A673 (cell line): ENCODE measurements at places on chromosomes 7 and 10.
A peak's percentile ranks its signal among the peaks of the same experiment; 100 is the strongest.

GRCh38 chr10:72353965-72354355, 759 bp downstream of the DNAJB12 start:
- no peak for DNase-seq

DNA sequence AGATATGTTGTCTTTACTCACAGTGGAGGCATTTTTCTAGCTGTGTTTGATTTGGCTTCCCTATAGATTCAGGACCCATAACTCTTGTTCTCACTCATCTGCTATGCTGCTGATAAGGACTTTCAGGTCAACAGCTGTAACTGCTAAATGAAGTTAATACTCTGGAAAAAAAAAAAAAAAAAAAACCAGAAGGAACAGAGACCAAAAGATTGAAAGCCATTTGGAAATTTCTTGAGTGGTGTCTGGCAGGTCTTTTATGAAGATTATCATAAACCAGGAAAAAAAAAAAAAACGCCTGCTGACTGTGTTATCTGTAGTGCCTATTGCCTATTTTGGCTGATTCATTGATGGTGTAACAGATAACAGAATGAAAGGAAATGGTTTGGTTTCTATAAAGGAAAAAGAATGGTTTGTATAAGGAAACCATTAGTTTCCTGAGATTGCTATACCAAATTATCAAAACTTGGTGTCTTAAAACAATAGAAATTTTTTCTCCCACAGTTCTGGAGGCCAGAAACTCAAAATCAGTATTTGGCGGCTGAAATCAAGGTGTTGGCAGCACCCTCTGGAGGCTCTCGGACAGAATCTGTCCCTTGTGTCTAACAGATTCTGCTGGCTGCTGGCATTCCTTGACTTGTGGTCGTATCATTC, 60.5 kb upstream of the BET1 start:
- peak; percentile 18 for DNase-seq

- DNase-seq = peak; percentile 60
Measured at GRCh38 chr10:32149252-32149955, 93.2 kb upstream of the KIF5B start.

GRCh38 chr7:32023376-32023775, 46.8 kb downstream of the PDE1C start:
- no peak for DNase-seq

- DNase-seq = no peak
Measured at GRCh38 chr7:57201021-57201894, 69.0 kb upstream of the ZNF479 start.

- DNase-seq = peak; percentile 46
Measured at GRCh38 chr10:14971867-14972448, 12.8 kb downstream of the MEIG1 start.

DNA sequence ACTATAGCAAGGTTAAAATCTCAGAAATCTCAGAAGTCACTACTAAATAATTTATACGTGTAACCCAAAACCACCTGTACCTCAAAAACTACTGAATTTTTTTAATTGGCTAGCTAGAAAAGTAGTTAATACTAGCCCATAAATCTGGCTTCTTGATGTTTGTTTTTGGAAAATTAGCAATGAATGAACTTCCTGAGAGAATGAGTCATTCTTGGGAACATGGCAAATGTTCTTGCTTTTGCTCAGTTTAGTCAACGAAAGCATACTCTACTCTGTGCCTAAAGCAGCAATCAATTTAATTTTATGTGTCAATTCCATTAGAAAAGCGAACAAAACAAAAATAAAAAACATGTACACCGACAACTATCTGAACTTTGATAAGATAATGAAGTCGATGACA, 69.2 kb downstream of the SEMA3E start:
- peak; percentile 4 for DNase-seq

- no peak for DNase-seq
Measured at GRCh38 chr7:123193235-123193634, 6.5 kb downstream of the SLC13A1 start.

- DNase-seq = no peak
Measured at GRCh38 chr7:5590596-5591277, 167.1 kb upstream of the TNRC18 start.

DNA sequence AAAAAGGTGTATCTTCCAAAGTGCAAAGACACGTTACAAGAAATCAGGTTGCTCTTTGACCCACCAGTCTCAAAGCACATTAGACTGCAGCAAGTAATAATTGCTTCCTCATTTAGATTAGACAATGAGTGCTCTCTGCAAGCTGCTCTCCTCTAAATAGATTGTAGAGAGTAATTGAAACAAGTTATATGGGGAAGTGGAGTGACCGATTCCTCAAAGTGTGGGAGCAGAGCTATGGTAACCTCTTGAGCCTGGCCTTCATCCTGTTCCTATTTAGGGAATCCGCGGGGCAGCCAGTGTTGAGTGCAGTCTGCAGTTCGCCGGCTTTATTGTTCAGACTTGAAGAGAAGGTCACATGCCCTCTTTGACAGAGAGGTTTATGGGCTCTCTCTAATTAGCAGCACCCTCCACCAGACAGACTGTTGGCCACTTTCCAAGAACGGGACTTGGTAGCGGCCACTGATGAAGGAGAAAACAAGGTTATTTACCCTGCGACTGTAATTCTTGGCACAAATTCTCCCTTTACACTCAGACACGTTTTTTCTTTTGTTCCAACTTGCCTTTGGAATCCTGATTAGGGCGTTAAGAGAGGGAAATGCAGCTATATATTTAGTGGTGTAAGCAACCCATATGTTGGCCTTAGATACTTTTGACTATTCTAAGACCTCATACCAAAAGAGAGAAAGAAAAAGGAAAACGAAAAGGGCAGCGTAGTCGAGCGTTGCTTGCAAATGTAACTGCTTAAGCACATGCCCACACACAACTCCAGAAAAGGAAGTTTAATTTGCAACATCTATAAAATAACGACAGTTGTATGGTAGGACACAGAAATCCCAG, 107.5 kb downstream of the REEP3 start:
- peak; percentile 85 for DNase-seq

DNA sequence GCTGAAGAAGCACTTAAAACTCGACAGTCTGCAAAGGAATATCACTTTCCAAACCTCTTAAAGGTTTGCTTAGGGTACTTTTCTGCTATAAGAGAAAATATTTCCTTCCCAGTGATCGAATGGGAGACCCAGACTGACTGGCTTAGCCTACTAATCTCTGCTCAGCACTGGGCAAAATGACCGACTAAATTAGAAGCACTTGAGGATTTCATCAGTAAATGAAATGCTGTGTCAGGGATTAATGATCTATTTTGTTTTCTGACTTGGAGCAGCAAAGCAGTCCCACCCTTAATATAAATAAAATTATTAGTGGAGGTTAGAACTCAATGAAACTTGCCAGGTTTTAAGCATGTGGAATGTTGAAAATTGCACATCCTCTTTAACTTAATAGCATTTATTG, 411.6 kb downstream of the NEBL start:
- no peak for DNase-seq

DNA sequence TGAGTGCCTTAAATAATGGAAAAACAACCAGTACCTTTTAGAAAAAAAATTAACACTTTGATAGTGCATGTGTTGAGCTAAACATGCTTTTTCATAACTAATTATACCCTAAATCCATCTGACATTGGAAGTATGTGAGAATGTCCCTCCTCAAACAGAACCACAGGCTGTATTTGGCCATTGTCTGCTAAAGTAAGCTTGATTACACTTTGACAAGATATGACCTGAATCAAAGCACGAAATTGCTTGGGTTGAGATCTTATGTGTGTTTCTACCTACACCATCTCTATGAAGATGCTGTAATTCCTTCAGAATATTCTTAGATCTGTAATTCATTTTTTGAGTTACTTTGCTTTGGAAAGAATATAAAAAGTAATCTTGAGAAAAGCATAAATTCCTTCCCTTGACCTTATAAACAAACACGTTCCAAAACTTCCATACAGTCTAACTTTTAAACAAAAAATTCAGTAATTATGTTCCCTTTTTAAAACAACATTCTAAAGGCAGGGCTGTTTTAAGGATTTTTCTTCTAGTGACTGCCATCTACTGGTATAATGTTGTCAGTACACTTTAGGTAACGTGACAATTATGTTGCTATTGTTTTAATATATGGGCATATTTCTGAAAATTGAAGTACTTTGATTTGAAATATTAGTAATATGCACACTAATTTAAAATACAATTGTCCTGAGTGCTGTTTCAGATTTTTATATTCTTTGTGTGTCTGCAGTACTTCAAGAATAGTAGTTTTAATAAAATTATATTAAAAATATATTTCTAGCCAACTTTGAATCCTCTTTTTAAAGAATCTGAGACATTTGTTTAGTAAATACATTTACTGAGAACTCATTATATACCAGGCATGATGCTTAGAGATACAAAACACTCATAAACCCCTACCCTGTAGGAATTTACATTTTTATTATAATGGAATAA, 20.9 kb downstream of the CD36 start:
- peak; percentile 45 for DNase-seq

- no peak for DNase-seq
Measured at GRCh38 chr10:12684784-12685183, 316.7 kb downstream of the CCDC3 start.

- no peak for DNase-seq
Measured at GRCh38 chr7:18177129-18177814, 149.6 kb upstream of the PRPS1L1 start.

GRCh38 chr7:9796241-9796640, 1177.4 kb upstream of the PHF14 start:
- no peak for DNase-seq

GRCh38 chr7:108114117-108114841, 15.9 kb downstream of the LAMB4 start:
- peak; percentile 25 for DNase-seq

DNA sequence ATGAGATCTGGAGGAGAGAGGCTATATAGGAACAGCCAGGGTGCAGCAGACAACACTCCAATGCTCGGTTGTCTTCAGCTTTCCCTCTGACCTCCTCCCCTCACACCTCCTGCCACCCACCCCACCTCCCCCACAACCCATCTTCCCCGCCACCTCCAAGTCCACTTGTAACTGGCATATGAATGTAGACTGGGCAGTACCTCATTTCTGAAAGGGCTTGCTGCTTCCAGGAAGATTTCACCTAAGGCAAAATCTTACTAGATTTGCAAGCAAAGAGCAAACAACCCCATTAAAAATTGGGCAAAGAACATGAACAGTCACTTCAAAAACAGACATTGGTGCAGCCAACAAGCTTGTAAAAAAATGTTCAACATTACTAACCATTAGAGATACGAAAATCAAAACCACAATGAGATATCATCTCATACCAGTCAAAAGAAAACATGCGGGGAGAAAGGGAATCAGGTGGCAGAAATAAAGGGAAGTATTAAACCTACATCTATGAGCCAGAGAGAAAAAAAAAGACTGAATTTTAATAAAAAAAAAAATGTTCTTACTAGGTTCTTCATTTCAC, 164.6 kb upstream of the C1GALT1 start:
- DNase-seq = no peak

DNA sequence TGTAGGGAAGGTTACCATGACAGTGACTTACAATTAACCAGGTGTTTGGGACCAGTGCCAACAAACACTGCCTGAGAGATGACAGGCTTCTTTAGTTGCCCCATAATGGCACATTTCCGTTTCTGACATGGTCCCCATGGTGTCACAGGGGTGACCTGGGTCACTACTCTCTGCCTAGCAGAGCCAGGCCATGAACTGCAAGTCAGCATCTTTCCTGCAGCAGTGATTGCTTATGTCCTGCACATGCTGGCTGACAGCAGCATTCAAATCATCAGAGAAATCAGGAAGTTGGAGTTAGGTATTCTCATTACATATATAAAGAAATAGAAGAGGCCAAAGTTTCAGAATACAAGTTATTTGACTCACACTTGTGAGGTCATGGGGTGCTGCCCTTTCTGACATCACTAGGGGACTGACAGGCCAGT, 47.1 kb upstream of the ZNRF2 start:
- no peak for DNase-seq

DNA sequence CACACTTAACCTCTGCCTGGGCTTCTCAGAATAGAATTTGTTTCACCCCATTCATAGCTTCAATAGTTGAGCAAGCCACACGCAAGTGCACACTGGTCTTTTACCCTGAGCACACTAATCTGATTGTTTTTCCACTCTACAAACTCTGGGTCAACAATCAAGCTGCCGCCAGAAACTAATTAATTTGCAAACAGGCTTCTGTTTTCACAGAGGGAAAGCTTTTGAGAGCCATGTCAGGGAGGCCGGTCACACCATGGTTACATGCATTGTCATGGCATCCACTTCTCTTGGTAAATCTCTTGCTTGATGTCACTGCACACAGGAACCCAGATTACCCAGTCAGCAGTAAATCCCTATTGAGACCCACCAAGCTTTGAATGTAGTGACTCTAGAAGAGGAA, 154.2 kb downstream of the SEMA3A start:
- peak; percentile 77 for DNase-seq

GRCh38 chr10:3235395-3235794, 62.8 kb upstream of the PITRM1 start:
- no peak for DNase-seq

GRCh38 chr10:27038168-27038567, 62.1 kb downstream of the ANKRD26 start:
- DNase-seq = no peak

DNA sequence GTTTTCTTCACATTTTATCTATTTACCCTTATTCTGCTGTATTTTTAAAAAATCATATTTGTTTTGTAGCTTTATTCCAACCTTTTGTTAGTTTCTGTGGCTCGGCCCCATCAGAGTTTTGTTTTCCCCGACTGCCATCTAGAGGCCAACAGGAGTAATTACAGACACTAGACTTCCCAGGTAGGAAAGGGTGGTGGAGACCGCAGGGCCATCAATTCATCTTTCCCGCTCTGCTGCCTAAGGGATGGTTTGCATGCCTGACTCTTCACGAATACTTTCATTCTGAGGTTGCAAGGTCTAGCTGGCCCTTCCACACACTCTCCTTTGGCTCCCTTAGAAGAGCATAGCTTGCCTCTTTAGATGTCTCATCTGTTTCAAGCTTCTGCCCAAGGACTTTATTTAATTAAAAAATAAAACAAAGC, 38.3 kb downstream of the LYZL2 start:
- DNase-seq = peak; percentile 67

GRCh38 chr10:111107846-111108245, 31.0 kb downstream of the ADRA2A start:
- DNase-seq = no peak

GRCh38 chr10:127426746-127427145, 122.4 kb upstream of the NPS start:
- no peak for DNase-seq

DNA sequence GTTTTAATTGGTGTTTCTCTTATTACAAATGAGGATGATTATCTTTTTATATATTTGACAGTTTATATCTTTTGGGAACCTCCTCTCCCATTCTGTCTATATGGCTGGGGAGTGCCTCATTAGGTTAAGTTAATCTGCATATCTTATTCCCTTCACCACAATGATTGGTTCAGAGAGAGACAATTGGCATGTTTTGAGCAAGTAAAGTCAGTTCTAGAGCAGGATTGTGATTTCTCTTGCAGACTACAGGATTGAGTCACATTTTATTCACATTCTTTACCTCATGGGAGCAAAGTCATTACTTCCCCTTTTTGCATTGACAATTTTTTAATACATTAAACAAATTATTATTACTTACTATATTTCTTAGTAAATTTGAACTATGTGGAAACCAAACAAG, 345.6 kb downstream of the MDFIC start:
- DNase-seq = no peak

- DNase-seq = no peak
Measured at GRCh38 chr10:78306358-78306757, 272.7 kb downstream of the RPS24 start.
